Colonic mucosa (tissue), 4 donors: ENCODE measurements at places on chromosomes 4 and X. TPM values are rescaled to one million over a fixed set of nuclear protein-coding genes. Genes with fewer than 3 reads are reported as not detected.

DNA sequence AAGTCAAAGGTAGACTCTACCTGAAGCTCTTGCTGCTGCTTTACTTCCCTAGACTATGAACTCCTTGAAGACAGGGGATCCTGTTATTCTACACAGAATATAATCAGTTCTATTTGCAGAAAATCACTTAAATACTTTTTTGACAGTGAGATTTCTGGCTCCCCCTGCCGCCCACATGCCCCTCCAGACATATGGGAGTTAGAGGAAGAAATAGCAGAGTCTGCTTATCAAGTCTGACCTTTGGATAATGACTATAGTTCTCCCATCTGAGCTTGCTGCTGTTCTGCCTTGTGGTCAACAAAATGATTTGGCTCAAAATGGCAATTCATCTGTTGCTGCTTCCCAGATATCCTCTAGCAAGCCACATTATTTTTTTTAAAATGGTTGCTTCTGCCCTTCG, 101.1 kb downstream of the ENOX2 start:
- no peak for DNase-seq

DNA sequence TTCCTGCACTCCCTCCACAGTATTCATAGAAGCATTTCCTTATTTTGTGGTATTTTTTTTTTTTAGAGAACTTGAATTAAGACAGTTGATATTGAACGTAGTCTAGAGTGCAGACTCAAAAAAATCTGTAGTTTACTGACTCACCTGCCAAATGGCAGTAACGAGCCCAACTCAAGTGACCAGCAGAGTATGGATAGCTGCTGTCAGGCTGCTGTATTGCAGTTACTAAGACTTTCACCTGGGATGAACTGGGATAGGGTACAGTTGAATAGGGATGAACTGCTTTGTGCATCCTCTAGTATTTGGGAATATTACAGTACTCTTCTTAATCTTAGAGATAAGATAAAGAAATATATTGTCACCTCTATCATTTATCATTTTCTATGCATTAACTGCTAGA, 7.0 kb upstream of the SLC7A11 start:
- DNase-seq, result no peak

DNA sequence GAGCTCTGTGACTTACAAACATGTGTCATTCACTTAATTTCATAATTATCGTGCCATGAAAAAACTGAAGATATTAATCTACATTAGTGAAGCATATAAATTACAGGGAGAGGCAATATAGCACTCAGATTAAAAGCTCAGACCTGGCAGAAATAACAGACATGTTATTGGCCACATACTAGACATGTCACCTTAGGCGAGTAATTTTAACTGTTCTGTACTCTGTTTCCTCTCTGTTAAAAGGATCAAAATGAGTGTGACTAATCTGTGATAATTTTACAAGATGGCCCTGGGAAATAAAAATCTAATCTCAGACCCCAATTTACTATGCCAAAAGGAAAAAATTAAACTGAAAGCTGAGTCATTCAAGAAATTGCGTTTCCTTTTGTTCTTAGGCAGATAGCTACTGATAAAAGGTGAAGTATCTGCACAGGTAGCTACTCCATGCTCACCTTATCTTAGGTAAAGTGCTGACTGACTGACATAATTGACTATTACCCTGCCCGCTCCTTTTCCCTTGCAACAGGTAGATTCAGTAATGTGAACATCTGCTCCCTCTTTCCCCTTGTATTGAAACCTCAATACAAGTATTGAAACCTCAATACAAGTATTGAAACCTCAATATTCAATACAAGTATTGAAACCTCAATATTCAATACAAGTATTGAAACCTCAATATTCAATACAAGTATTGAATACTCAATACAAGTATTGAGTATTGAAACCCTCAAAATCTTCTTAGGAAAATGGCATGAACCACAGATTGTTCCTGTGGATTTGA, 33.2 kb downstream of the RELL1 start:
- DNase-seq, result no peak

CDS1 gene
- 44.2 TPM for total RNA-seq

RHOXF2B gene
- not detected for total RNA-seq
